Hematopoietic multipotent progenitor cell treated with erythropoietin and hydrocortisone succinate and interleukin-3 and kit ligand, for 6 days (in vitro differentiated cells): ENCODE measurements at places on chromosomes 16 and 17.

GRCh38 chr16:31052114-31052513 lies 18.8 kb downstream of the STX4 start:
- peak; percentile 68 for DNase-seq

DNA sequence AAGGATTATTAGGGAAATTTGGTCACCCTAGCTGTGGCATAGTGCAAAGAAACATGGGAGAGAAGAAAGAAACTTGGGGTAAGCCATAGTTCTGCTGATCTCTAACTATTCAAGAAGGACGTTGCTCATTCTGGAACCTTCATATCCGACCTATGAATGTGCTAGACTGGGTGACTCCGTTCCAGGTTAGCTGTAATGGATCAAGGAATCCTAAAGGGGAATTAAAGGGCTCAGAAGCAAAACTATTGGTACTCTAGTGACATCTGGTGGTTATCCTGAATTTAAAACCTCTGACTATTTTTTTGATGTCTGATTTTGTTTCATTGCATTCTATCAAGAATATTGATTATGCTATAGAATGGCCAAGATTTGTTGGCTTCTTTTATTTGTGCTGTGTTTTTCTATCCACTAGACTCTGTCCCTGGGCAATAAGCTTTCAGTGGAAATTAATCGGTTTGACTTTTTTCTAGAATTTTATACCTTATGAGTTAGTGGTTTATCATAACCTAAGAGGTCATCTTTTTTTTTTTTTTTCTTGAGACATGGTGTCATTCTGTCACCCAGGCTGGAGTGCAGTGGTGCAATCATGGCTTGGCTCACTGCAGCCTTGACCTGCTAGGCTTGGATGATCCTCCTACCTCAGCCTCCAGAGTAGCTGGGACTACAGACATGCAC lies 19.5 kb downstream of the PCTP start:
- DNase-seq, result peak; percentile 74

DNA sequence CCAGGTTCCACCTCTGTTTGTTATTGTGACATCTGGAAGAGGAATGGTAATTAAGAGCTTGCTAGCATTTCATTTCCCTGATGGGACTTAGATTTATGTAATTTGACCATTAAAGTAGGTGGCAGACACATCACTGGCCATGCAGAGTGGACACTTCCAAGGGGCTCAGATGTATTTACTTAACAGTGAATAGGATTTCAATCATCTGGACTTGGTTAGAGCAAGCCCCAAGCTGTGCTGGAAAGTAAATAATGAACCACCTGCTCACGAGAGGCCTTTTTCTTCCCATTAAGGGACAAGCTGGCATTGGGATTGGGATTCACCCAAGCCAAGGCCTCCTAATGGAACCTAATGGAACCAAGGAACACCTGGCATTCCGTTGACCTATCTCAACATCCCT lies 395.3 kb downstream of the HS3ST4 start:
- DNase-seq, result no peak

- peak; percentile 56 for DNase-seq
Observed at GRCh38 chr16:67966549-67967182, 1.8 kb downstream of the SLC12A4 start.

DNA sequence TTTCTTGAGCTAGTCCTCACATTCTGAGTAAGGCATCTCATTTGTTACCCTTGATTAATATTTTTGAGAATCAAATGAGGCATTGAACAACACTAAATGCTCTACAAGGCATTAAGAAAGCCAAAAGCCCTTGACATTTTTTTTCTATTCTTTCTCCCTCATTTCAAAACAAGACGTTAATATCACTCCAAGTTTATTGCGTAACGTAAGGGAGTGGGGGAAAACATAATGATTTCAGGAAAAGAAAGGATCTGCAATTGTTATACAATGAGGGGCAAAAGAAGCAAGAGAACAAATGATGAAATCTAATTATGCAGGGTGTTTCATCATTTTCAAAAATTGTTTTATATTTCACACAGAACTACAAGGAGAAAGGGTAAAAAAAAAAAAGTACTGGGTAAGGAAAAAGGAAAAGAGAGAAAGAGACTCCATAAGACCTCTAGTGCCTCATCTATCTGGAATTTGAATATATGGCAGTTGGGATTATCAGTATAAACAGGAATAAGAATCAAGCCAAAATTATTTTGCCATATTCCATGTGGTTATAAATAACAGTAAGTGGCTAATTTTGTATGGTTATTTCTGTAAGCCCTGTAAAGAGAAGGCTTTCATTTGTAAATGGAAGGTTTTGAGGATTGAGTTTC lies 163.0 kb downstream of the ABCA8 start:
- no peak for DNase-seq

- no peak for DNase-seq
Observed at GRCh38 chr17:246226-246625, 64.8 kb upstream of the DOC2B start.

DNA sequence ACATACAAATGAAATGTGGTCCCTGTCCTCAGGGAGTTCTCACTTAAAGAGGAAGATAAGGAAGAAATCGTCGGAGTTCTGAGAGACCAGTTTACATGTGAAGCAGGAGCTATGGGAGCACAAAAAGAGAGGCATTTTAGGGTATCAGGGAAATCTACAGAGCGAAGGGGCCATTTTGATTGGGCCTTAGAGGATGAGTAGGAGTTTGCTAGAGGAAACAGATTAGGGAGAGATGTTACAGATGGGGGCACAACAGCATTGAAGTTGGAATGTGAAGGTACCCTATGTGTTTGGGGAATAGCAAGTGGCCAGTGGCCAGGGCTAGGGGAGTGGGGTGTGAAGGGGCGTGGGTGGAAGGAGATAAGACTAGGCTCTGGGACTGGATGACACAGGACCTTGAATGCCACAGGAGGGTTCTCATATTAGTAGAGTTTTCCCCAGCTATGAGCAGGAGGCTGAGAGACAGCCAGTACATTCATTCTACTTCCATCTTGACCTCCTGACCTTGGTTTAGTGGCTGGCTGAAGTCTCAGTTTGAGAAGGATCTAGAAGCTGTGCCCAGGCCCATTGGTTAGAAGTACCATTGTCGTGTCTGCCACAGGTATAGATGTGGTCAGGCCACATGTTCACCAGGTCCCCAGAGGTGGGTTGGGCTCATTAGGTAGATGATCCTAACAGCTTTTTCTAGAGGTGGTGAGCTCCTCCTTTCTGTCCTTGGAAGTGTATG lies 34.8 kb downstream of the CPNE2 start:
- no peak for DNase-seq

GRCh38 chr17:17712268-17712924 lies 31.1 kb downstream of the RAI1 start:
- DNase-seq, result peak; percentile 50

DNA sequence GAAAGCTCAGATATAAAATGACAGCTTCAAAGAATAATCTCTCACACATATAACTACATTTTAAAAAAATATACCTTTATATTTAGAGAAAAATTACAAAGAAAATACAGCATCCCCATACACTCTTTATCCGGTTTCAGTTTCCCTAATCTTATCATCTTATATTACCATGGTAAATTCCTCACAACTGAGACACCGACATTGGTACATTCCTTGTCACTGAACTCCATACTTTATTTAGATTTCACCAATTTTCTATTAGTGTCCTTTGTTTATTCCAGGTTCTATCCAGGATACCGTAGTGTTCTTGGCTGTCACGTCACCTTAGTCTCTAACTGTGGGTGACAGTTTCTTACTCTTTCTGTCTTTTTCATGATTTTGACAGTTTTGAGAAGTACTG lies 22.0 kb upstream of the ABCA10 start:
- no peak for DNase-seq

DNA sequence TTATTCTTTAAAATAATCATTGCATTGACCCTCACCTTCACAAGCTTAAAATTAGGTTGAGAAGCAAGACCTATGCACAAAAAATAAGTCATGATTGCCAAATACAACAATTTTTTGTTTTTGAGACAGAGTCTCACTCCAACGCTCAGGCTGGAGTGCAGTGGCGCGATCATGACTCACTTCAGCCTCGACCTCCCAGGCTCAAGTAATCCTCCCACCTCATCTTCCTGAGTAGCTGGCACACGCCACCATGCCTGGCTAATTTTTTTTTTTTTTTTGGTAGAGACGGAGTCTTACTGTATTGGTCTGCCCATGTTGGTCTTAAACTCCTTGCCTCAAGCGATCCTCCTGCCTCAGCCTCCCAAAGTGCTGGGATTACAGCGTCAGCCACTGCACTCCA lies 24.2 kb downstream of the ZNF652 start:
- no peak for DNase-seq

- no peak for DNase-seq
Observed at GRCh38 chr16:51556694-51557340, 405.7 kb upstream of the SALL1 start.

- no peak for DNase-seq
Observed at GRCh38 chr17:4786106-4786511, at the start of gene VMO1. TSS of gene VMO1 (minus strand) at chr17:4786364. CDS start at chr17:4786352, 12 bp downstream.

GRCh38 chr17:35641032-35641431 lies 53.9 kb downstream of the AP2B1 start:
- DNase-seq, result no peak

DNA sequence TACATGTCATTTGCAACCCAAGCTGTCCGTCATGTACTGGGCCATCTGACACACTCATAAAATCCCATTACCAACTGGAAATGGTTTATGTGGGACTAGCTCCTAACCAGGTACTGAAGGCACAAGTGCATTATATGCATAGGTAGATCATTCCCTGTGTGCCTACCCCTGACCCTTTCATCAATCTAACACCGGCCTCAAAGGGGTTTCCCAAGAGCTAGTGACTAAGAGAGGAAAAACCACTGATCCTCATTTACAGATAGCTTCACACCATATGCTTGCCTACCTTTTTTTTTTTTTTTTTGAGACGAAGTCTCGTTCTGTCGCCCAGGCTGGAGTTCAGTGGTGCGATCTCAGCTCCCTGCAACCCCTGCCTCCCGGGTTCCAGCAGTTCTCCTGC lies 449.8 kb downstream of the SLC39A11 start:
- DNase-seq, result no peak

- no peak for DNase-seq
Observed at GRCh38 chr16:52837251-52837650, 215.4 kb downstream of the CHD9NB start.

DNA sequence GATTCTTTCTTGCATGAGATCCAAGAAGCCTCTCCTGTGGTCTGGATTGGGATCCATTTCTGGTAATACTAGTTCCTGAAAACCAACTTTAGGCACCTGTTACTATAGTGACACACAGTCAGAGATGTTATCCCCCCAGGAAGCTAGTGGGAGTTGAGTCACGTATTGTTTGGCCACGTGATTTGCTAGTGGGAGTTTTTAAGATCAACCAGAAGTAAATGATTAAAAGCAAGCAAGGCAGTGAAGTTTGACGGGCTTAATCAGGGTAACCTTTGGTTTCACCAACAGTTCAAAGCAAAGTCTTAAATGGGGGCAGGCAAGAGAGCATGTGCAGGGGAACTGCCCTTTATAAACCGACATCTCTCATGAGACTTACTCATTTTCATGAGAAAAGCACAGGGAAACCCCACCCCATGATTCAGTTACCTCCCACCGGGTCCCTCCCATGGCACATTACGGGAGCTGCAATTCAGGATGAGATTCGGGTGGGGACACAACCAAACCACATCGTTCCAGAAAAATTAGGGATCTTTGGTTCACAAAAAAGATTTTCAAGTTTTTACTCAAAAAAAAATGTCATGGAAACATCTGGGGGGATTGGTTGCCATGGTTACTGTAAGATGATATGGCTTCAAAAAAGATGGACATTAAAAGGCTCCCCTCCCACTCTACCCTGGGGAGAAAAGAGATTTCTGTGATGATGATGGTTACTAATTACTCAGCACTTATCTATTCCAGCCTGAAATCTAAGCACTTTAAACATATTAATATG lies 483.1 kb upstream of the ERCC4 start:
- peak; percentile 6 for DNase-seq

DNA sequence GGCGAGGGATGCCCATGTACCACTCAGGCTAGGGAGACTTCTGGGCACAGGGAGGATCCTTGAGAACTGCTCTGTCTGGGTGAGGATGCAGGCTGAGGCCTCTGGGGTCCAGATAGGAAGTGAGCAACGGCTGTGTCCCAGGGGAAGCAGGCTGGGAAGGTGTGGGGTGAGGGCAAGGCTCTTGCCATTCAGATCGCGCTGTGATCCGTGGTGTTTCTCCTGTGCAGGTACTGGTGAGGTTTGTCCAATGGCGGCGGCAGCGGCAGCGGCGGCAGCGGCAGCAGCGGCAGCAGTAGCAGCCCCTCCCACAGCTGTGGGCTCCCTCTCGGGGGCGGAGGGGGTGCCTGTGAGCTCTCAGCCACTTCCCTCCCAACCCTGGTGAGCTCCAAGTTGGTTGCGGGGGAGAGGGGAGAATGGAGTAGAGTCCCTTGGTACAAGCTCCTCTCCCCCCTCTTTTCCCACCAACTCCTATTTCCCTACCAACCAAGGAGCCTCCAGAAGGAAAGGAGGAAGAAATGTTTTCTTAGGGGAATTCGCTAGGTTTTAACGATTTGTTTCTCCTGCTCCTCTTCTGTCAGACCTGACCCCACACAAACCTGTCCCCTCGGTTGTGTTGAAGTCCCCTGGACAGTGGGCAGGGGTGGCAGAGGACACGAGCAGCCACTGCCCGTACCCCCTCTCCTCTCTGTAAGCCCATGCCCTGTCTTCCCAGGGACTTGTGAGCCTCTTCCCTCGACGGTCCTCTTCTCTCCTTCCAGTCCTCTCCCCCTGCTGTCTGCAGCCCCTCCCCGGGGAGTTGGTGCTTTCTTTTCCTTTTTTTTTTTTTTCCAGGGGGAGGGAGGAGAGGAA lies 1.9 kb upstream of the PRRT2 start:
- no peak for DNase-seq

DNA sequence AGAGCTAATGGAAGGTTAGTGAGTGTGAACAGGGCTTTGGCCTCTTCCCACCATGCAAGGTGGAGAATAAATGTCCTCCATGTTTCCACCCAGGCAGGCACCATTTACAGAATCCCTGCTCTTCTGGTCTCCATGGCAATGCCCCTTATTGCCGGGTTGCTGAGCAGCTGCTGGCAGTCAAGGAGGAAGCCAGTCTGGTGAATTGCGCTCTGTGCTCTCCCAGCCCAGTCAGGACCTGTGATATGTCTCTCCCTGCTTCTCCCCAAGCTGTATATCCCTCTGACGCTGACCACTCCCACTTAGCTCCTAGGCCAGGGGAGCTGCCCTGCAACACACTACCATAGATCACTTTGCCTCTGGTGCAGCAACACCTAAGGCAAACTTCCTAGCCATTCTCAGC lies 402.1 kb upstream of the ERCC4 start:
- no peak for DNase-seq

GRCh38 chr17:57940653-57941329 lies 14.4 kb downstream of the CUEDC1 start:
- DNase-seq, result no peak

DNA sequence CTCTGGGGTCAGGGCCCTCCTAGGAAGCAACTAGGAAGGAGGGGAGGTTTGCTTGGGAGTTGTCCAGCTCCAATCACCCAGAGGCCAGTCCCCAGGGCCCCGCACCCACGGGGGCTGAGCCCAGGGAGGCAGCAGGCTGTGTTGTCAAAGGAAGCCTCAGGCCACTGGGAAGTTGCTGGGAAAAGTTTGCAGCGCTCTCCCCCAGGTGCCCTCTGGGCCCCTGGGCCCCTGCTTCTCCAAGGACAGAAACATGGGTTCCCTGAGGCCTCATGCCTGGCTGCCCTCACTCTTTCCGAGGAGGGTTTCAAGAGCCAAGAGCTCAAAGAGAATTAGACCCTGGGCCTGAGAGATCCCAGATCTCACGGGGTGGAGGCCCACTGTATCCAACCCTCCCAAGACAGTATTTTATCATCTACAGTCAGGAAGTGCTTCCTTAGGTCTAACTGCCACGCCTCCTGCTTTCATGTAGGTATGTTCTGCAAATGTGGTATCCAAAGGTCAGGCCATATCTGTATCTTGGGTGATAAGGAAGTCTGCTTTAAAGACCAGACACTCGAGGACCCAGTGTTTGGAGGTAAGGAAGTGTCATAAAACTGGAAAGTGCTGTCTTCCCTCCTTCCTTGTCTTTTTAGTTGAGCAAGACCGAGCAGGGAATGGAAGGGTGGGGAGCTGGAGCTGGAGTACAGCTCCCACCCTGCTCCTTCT lies 44.2 kb upstream of the ZNF423 start:
- no peak for DNase-seq
